Fibroblast of villous mesenchyme (primary cell): ENCODE measurements at places on chromosomes 16 and 17.

GRCh38 chr17:59365383-59365981 is 34.0 kb downstream of the YPEL2 start:
- peak; percentile 55 for DNase-seq

GRCh38 chr16:70738083-70738977 is 52.5 kb upstream of the MTSS2 start:
- DNase-seq, result peak; percentile 92

DNA sequence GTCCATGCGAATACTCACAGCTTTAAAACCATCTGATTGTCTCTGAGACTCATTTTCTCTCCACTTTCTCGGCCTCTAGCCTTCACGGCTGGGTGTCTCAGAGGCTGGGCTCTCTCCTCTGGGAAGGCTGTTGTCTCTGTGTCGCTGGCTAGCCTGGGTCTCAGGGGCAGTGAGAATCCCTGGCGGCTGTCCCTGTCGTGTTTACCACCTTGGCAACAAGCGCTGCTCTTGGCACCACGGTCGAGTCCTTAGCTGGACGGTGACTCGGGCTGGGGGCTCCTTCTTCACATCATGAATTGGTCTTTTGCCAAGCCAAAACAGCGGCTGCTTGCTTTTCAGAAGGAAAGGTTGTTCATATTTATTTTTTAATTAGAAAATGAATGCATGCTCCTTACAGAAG is 81.1 kb downstream of the MSI2 start:
- DNase-seq, result no peak

GRCh38 chr17:44606658-44607057 is 49.4 kb downstream of the FZD2 start:
- no peak for DNase-seq

DNA sequence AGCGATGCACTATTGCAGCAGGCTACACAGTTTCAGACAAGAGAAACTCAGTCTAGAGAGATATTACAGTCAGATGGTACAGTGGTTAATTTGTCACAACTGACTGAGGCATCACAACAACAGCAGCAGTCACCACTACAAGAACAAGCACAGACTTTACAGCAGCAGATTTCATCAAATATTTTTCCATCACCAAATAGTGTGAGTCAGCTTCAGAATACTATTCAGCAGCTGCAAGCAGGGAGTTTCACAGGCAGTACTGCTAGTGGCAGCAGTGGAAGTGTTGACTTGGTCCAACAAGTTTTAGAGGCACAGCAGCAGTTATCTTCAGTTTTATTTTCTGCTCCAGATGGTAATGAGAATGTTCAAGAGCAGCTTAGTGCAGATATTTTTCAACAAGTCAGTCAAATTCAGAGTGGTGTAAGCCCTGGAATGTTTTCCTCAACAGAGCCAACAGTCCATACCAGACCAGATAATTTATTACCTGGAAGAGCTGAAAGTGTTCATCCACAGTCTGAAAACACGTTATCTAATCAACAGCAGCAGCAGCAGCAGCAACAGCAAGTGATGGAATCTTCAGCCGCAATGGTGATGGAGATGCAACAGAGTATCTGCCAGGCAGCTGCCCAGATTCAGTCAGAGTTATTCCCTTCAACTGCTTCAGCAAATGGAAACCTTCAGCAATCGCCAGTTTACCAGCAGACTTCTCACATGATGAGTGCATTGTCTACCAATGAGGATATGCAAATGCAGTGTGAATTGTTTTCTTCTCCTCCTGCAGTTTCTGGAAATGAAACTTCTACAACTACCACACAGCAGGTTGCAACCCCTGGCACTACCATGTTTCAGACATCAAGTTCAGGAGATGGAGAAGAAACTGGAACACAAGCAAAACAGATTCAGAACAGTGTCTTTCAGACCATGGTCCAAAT is 34.1 kb downstream of the NQO1 start:
- DNase-seq, result peak; percentile 77

- no peak for DNase-seq
These were observed 23.0 kb downstream of the ZNF200 start for GRCh38 chr16:3212006-3212405.

DNA sequence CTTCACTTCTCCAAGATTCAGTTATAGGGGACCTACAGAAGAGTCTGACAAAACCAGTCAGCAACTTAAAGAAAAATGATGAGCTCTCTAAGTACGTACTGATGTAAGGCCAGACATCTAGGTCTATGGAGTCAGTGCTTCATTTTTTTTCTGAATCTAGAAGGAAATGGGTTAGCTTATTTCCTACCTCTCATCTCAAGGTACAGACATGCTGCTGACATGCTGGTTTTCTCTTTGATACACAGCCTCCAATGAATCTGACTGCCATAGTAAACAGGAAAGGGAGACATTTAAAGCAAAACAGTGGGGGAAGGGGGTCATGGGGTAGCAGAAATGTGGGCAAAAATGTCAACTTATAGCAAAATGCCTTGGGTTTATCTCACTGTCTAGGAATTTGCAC is 16.4 kb downstream of the CDR2 start:
- DNase-seq, result no peak

- DNase-seq, result peak; percentile 75
These were observed 106.4 kb downstream of the SLC39A11 start for GRCh38 chr17:72985882-72986720.

DNA sequence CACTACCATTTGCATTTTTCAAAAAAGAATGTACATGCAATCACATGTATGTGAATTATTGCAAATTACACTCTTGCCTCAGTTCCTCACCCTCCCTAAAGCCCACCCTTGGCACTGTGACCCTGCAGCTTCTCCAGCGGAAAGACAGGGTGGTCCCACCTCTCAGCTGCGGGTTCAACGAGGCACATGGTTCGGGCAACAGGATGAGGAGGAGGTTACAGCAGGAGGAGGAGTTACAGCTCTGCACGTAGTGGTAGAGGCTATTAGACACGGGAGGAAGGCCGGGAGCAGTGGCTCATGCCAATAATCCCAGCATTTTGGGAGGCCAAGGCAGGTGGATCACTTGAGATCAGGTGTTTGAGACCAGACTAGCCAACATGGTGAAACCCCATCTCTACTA is 5.2 kb downstream of the C16orf95 start:
- no peak for DNase-seq

- no peak for DNase-seq
These were observed 138.2 kb downstream of the NPIPB5 start for GRCh38 chr16:22648941-22649340.

- peak; percentile 71 for DNase-seq
These were observed 31.2 kb downstream of the CTU2 start for GRCh38 chr16:88737298-88738150.

DNA sequence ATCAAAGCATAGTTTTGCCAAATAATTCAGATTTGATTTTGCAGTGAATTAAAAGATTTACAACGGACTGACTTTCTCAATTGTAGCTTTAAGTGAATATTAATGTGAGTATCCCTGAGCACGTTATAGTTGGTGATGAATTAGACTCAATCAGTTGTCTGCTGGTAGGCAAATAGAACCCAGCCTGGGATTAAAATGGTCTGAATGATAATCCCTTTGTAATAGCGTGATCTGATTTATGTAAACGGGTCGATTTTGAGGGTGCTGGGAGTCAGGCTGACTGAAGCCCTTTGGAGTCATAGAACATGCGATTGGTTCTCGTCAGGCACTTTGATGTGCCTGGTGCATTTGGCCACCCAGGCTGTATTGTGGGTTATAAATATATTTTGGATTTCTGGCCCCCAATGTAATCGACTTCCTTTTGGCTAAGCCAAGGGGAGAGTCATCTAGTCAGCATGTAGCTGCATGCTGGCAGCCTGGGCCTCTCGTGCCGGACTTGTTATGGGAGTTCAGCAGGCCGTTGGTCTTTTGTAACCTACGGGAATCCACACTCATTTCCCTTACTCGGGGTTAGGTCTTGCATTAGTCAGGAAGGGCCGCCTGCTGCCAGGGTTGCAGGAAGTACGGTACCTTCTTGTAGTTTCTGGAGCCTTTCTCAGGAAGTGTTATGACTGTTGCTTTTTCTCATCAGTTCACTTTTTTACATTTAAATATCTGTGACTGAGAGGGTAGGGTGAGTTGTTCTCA is 5.4 kb downstream of the PGS1 start:
- peak; percentile 99 for DNase-seq

DNA sequence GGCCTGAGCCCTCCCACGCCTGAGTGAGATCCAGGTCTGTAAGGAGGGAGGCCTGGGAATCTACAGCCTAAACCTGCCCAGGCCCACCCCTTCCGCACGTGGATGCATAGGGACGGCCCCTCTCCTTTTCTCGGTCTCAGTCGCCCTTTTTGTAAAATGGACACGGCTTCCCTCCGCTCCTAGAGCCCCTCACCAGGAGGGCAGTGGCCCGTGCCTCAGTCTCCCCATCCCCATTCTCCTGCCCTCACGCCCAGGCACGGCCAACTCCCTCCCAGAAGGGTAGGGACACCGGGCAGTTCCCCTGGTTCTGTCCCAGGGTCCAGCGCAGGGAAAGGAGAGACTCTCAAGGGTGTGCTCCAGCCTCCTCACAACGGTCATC is 48.1 kb downstream of the WNT3 start:
- no peak for DNase-seq

- no peak for DNase-seq
These were observed 170.9 kb downstream of the IRF8 start for GRCh38 chr16:86069736-86070298.

GRCh38 chr16:67723151-67723910 is 4.2 kb upstream of the GFOD2 start:
- DNase-seq, result peak; percentile 23

DNA sequence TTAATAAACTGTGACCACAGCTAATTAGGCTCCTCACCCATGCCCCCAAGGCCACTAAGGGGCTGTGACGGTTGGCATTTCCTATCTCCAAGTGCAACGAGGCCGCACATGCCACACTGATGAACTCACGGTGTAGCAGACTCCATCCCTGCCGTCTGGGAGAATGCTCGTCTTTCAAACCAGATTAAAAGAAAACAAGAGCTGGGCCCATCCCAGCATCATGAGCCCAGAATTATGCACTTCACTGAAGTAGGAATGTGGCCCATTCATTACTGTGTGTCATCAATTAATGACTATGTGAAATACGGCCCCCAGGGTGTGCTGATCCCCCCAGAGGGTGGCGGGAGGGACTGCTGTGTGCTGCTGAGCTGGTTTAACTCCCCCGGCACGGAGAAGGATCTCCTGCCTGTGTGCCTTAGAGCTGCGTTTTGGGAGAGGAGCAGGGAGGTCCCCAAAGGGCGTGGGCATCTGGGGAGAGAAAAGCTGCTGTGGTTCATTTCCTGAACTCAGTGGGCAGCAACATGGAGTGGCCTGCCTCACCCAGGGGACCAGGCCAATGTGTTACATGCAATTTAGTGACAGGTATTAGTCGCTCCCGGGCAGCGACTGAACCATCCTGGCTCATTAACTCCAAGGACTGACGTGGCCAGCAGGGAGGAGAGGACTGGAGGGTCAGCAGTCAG is 194.5 kb downstream of the FOXL1 start:
- no peak for DNase-seq

DNA sequence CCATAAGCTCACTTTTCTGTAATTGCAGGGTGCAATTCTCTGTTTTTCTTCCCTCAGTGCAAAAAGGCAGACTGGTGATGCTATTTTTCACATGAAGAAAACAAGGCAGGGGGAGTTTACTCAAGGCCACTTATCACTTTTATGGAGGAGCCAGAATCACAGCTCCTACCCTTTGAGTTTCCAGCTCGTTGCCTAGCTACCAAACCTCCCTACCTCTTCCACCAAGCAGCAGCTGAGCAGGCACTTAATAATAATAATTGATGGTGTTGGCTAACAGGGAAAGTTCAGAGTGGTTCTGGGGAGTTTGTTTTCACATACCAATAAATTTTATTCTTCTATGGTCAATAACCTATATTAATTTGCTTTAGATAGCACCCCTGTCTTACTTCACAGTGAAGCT is 31.9 kb upstream of the MPHOSPH6 start:
- DNase-seq, result no peak

DNA sequence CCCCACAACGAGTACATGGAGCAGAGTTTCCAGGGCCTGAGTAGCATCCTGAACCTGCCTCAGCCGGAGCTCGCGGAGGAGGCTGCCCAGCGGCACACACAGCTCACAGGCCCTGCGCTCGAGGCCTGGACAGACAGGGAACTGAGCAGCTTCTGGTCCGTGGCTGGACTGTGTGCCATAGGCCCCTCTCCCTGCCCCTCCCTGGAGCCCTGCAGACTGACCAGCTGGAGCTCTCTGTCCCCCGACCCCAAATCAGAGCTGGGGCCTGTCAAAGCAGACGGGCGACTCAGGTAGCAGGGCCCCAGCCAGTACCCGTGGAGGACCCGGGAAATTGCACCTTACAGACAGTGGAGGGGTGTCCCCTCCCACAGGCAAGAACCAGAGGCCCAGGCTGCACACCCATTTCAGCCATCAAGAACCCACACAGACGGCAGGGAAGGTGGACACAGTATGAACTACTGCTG is 13.0 kb downstream of the MRPL27 start:
- DNase-seq, result no peak

DNA sequence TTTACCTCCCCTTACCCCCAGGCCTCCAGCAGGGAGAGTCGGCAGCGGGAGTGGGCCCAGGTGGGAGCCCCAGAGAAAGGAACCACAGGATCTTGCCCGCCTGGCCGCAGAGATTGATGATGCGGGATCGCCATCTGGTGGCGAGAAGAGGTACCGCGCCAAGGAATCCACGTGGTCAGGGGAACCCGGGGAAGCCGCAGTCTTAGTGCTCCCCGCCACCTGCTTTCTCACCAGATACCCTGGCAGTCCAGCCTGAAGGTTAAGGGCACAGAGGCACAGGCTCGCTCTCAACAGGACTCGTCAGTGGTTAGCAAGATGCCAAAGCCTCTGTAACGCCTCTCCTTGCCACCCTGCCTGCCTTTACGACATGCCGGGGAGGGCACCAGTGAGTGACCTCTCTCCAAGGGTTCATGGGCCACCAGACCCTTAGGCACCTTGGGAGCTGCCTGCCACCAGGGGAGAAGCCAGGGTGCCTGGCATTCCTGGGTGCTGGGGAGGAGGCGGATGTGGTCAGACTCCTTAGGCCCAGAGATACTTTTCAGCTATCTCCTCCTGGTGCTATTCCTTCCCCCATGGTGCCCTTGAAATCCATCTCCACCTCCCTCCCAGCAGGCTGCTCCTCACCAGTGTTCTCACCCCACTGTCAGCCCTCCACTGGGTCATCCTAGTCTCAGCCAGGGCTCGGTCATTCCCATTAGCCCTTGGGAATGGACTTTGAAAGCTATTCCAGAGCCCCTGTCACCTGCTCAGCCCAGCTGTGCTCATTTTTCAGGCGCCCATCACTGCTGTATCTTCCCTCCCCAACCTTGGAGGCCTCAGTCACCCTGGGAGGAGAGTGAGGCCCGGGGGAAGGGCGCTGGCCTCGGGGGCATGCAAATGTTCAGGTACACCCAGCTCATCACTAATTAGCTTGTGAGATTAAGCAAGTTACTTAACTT is 5.5 kb upstream of the RHBDF2 start:
- peak; percentile 66 for DNase-seq

DNA sequence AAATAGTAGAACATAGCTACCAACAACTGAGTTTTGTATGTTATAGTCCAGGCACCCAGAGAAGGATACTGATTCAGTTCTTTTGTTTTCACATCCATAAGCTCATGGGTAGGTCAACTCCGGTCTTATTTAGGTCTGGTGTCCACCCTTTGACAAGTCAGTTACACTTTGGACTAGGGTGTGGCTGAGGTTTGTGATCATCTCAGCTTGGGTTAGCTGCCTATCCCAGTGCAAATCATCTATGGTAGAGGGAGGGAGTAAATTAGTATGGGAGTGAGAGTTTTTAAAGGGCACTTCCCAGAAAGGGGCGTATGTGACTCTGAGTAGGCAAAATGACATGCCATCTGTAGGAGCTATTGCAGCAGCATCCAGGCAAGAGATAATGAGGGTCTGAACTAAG is 66.1 kb downstream of the TANC2 start:
- no peak for DNase-seq

- DNase-seq, result peak; percentile 79
These were observed 12.2 kb downstream of the BANP start for GRCh38 chr16:87963400-87963799.
